Activated T-cell treated with anti-CD3 and anti-CD28 coated beads, Interleukin-2, amount 50 U/mL, for 72 hours (primary cell): ENCODE measurements at places on chromosomes 5 and 9. TPM values are rescaled to one million over a fixed set of nuclear protein-coding genes. Genes with fewer than 3 reads are reported as not detected.

Gene TAS2R1
- not detected for total RNA-seq

Gene WASHC1
- total RNA-seq, result 11.8 TPM

Gene NR2F1
- total RNA-seq, result not detected

Gene SHROOM1
- 1.1 TPM for total RNA-seq

Gene EFNA5
- total RNA-seq, result 0.35 TPM

Gene GAS1
- 0.12 TPM for total RNA-seq

Gene HTR1A
- total RNA-seq, result not detected

Gene FOXD4L3
- total RNA-seq, result not detected

Gene TNFSF15
- total RNA-seq, result 0.19 TPM

Gene CD74
- 363 TPM for total RNA-seq

Gene STPG3
- total RNA-seq, result not detected

Gene CARTPT
- not detected for total RNA-seq

GRCh38 chr5:17443333-17444130 lies 54.5 kb upstream of the TAF11L2 start:
- H3K36me3 ChIP-seq, result no peaks in the 10 kb centered on the region
- DNase-seq, result no peak
- no peaks in the 10 kb centered on the region for H3K27me3 ChIP-seq
- H3K4me3 ChIP-seq, result no peak overlapping the region

GRCh38 chr5:107806705-107807104 lies 136.0 kb upstream of the EFNA5 start:
- H3K27me3 ChIP-seq, result no peaks in the 10 kb centered on the region
- H3K36me3 ChIP-seq, result no peaks in the 10 kb centered on the region
- H3K4me1 ChIP-seq, result no peaks in the 10 kb centered on the region
- H3K27ac ChIP-seq, result no peak overlapping the region
- no peak overlapping the region for H3K4me3 ChIP-seq

DNA sequence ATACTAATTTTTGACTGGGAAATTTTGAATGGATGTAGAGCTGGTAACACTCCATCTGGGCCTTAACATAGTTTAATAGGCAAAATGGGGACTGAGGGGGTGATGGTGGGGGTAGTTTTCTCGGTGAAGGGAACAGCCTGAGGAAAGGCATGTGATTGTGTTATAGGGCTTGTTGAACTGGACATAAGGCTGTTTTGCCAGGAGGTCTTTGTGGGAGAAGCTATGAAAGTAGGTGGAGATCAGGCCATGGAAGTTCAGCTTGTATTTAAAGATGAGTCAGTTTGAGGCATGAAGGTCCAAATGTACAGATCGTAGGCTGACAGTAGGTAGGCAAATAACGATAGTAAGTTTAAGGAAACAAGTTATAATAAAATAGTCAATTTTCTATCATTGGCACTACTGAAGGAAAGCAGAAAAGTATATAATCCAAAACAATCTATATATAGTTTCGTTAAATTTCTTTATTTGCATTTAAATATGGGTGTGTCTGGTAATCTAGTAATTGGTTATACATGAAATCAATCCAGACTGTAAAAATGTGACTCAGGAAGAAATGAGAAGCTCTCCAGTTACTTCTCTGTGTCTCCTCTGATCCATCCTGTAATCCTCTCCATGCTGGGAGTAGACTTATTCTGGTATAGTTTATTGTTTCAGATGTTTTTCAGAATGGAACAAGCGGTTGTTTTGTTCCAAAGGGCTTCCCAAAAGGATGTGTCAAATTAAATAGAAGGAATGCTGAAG lies 2.8 kb downstream of the CSNK1G3 start:
- H3K27me3 ChIP-seq, result no peaks in the 10 kb centered on the region
- peaks cover 80% of the 10 kb centered on the region for H3K4me1 ChIP-seq
- H3K4me3 ChIP-seq, result peak overlapping the region; percentile 87
- peak overlapping the region; percentile 66 for H3K27ac ChIP-seq

DNA sequence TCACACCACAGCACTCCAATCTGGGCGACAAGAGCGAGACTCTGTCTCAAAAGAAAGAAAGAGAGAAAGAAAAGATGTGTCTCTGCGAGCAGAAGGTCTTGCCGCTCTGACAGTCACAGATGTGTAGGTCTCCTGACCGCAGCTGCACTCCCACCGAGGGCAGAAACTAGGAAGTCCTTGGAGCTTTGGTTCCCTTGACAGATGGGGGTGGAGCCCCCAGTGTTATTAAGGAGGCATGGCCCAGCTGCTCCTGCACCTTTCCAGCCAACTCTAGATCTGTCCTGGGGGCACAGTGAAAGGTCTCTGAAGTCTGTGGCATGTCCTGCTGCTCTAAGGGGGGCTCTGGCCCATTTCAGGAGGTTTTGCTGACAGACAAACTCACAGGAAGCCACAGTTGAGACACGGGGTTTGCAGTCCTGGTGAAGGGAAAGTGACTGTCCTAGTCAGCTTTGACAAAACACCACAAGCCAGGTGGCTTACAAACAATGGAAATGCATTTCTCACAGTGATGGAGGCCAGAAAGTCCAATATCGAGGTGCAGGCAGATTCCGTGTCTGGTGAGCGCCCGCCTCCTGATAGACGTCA lies 9.0 kb upstream of the DIPK1B start:
- no peaks in the 10 kb centered on the region for H3K36me3 ChIP-seq
- no peak for DNase-seq
- H3K4me1 ChIP-seq, result peaks cover 24% of the 10 kb centered on the region

- no peak overlapping the region for H3K4me3 ChIP-seq
- DNase-seq, result no peak
- H3K4me1 ChIP-seq, result no peaks in the 10 kb centered on the region
- H3K27ac ChIP-seq, result no peak overlapping the region
- H3K27me3 ChIP-seq, result no peaks in the 10 kb centered on the region
- H3K36me3 ChIP-seq, result no peaks in the 10 kb centered on the region
These were observed 104.1 kb downstream of the GABRB2 start for GRCh38 chr5:161442471-161442870.

- H3K27ac ChIP-seq, result no peak overlapping the region
- H3K36me3 ChIP-seq, result no peaks in the 10 kb centered on the region
- peaks cover 27% of the 10 kb centered on the region for H3K4me1 ChIP-seq
- H3K4me3 ChIP-seq, result peak overlapping the region; percentile 5
- DNase-seq, result peak; percentile 78
- H3K27me3 ChIP-seq, result no peaks in the 10 kb centered on the region
These were observed 13.6 kb upstream of the GM2A start for GRCh38 chr5:151239237-151239861.

GRCh38 chr5:89128092-89128491 lies 245.1 kb upstream of the MEF2C start:
- H3K27ac ChIP-seq, result no peak overlapping the region
- H3K27me3 ChIP-seq, result no peaks in the 10 kb centered on the region
- peaks cover 1% of the 10 kb centered on the region for H3K36me3 ChIP-seq
- H3K4me3 ChIP-seq, result no peak overlapping the region
- no peak for DNase-seq

- peaks cover 8% of the 10 kb centered on the region for H3K27me3 ChIP-seq
- no peak overlapping the region for H3K27ac ChIP-seq
- H3K4me1 ChIP-seq, result no peaks in the 10 kb centered on the region
- H3K4me3 ChIP-seq, result no peak overlapping the region
- DNase-seq, result no peak
These were observed 30.4 kb upstream of the DMRT1 start for GRCh38 chr9:811106-811531.

DNA sequence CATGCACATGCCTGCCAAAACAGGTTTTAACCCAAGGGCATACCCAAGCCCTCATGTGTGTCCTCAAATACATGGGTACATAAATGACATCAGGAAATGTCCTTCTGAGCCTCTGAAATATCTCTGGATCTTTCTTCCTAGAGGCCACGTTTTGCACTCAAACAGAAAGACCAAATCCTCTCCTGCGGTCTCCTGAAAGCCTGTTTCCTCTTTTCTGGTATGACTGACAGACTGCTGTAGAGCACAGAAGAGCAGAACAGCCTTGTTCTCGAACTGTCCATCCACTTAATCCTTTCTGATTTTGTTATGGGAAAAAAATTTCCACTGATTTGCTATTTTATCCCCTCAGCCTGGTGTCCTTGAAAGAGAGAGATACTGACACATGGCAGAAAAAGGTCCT lies 107.2 kb downstream of the ASTN2 start:
- no peak overlapping the region for H3K27ac ChIP-seq
- H3K36me3 ChIP-seq, result no peaks in the 10 kb centered on the region
- DNase-seq, result no peak
- no peak overlapping the region for H3K4me3 ChIP-seq

GRCh38 chr5:103272377-103272776 lies 13.8 kb downstream of the MACIR start:
- H3K4me3 ChIP-seq, result no peak overlapping the region
- H3K27me3 ChIP-seq, result no peaks in the 10 kb centered on the region
- H3K36me3 ChIP-seq, result peaks cover 1% of the 10 kb centered on the region
- H3K4me1 ChIP-seq, result peaks cover 8% of the 10 kb centered on the region

DNA sequence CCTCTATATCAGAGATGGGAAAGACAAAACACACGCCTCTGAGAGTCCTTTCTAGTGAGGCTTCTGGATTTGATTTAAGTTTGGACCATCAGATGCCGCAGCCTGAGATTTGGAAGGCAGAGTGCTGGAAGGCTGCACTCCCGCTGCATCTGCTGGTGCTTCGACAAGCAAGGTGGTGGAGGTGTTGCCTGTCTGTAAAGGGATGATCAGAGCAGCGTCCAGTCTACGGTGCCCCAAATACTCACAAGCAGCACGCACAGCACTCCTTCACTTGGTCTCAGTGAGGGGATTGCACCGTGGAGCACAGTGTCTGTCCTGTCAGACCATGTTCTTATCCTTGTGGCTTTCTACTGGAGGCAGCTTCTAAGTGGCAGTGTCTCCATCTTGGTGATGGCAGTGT lies 221.4 kb downstream of the GADD45G start:
- H3K27me3 ChIP-seq, result no peaks in the 10 kb centered on the region
- peaks cover 3% of the 10 kb centered on the region for H3K36me3 ChIP-seq
- H3K4me1 ChIP-seq, result peaks cover 18% of the 10 kb centered on the region
- no peak overlapping the region for H3K4me3 ChIP-seq
- no peak for DNase-seq

DNA sequence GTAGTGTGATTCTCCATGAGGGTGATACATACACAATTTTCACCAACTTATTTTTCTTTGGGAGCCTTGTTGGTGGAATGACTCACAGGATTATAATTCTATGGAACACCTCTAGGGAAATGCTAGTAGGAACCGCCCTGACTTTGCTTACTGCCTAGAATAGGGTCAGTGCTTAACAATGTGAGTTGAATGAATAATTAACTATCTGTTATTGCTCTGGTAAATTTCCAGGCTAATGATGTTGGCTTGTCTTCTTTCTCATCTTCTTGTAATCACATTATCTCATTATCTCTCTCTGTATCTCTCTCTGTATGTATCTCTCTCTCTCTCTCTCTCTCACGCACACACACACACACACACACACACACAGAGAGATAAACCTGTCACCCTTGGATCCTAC lies 291.1 kb downstream of the TRIM32 start:
- H3K27me3 ChIP-seq, result no peaks in the 10 kb centered on the region
- H3K4me1 ChIP-seq, result no peaks in the 10 kb centered on the region
- H3K36me3 ChIP-seq, result no peaks in the 10 kb centered on the region

DNA sequence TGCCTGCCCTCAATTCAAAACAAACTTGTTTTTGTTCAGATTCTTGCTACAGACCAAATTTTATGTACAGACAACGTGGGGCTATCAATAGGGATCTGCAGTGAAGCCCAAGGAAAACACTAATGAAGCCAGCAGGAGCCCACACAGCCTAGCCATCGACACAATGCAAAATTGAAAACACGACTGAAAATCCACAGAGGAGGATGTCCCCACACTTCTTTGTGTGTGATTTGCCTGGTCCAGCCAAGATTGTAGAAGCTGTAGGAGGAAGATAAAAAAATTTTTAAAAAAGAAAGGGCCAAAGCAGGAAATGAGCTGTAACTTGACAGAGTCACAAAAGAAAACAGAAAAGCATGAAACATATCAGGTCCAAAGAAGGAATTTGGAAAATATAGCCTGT lies 34.8 kb downstream of the HTR4 start:
- H3K4me1 ChIP-seq, result peaks cover 37% of the 10 kb centered on the region
- peak overlapping the region; percentile 31 for H3K27ac ChIP-seq
- H3K27me3 ChIP-seq, result peaks cover 42% of the 10 kb centered on the region
- peaks cover 1% of the 10 kb centered on the region for H3K36me3 ChIP-seq

GRCh38 chr5:126909856-126910255 lies 120.5 kb downstream of the MARCHF3 start:
- peaks cover 6% of the 10 kb centered on the region for H3K4me1 ChIP-seq
- no peak overlapping the region for H3K27ac ChIP-seq
- H3K4me3 ChIP-seq, result no peak overlapping the region
- DNase-seq, result no peak

DNA sequence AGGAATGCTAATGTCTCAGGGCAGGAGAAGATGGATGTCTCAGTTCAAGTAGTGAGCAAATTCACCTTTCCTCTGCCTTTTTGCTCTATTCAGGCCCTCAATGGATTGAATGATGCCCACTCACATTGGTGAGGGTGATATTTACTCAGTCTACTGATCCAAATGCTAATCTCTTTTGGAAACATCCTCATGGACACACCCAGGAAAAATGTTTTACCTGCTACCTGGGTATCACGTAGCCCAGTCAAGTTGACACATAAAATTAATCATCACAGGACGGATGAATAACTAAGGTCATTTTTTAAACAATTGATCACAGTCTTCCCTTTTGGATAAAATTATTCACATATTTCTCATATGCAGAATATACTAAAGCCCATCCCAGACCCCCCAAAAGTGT lies 63.0 kb upstream of the JAK2 start:
- no peak overlapping the region for H3K4me3 ChIP-seq
- no peak overlapping the region for H3K27ac ChIP-seq
- peaks cover 29% of the 10 kb centered on the region for H3K4me1 ChIP-seq
- DNase-seq, result no peak
- no peaks in the 10 kb centered on the region for H3K27me3 ChIP-seq

DNA sequence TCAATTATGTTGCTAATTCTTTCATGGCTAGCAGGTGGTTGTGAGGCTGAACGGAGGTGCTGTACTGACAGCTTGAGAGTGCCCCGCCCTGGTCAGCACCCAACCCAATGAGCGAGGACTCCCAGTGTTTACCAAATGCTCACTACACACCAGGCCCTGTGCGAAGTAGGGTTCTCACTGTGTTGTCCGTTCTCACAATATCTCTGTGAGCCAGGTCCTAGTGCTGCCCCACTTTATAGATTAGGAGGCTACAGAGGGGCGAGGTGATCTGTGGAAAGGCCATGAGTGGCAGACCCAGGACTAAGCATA lies 28.2 kb downstream of the COL15A1 start:
- H3K27me3 ChIP-seq, result peaks cover 19% of the 10 kb centered on the region
- no peaks in the 10 kb centered on the region for H3K36me3 ChIP-seq
- no peaks in the 10 kb centered on the region for H3K4me1 ChIP-seq
- DNase-seq, result no peak
- H3K4me3 ChIP-seq, result no peak overlapping the region
